IMR-90 (cell line): ENCODE measurements at places on chromosomes 6 and 20. TPM values are rescaled to one million over a fixed set of nuclear protein-coding genes. Genes with fewer than 3 reads are reported as not detected.

Gene UNC5CL
- total RNA-seq, result not detected in 2 replicates

Gene GSTA3
- total RNA-seq, result not detected in 2 replicates

Gene MUC22
- total RNA-seq, result not detected in 2 replicates

Gene TP53INP2
- 1.1 and 1.3 TPM in 2 replicates for total RNA-seq

Gene TSPYL4
- total RNA-seq, result 22.0 and 23.1 TPM in 2 replicates

Gene IRF4
- total RNA-seq, result not detected in 2 replicates

Gene LCA5
- 2.0 and 3.3 TPM in 2 replicates for total RNA-seq

- H3K36me3 ChIP-seq, result peaks cover 1% of the 10 kb centered on the region; the same call in 1 of the 2 replicates
- H3K27me3 ChIP-seq, result no peaks in the 10 kb centered on the region
- no peaks in the 10 kb centered on the region for H3K4me1 ChIP-seq
- H3K27ac ChIP-seq, result no peak overlapping the region
These were observed 15.1 kb downstream of the RTN4IP1 start for GRCh38 chr6:106614166-106614565.

DNA sequence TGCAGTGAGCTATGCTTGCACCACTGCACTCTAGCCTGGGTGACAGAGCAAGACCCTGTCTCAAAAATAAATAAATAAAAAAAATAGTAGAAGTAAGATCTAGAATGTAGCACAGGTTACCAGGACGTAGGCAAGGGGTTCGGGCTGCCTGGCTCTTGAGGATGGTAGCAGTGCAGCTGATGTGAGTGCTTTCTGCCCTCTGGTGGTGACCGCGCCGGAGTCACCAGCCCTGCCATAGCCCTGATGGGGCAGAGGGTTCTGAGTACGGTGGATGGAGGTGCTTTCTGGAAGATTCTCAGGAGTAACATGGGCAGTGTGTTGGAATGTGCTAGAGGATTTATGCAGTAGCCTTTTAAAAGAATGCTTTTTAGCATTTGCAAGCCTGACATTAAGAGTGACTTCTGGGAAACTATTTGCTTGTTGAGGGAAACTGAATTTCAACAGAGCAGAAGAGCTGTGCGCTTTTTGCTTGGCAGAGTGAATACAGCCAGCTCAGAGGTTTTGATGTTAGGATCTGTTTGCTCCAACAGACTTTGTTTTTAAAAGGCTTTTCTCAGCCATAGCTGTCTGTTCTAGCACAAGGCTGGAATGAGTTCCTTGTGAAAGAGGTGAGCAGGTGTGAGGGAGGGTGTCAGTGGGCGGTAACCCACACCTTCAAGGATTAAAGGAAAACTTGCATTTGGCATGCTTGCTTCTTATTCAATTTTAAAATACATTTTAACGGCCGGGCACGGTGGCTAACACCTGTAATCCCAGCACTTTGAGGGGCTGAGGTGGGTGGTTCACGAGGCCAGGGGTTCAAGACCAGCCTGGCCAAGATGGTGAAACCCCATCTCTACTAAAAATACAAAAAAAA lies 65.9 kb downstream of the PTPN1 start:
- peaks cover 59% of the 10 kb centered on the region for H3K36me3 ChIP-seq
- no peak overlapping the region; the same call in 1 of the 2 replicates for H3K27ac ChIP-seq
- H3K27me3 ChIP-seq, result no peaks in the 10 kb centered on the region
- H3K4me3 ChIP-seq, result no peak overlapping the region

DNA sequence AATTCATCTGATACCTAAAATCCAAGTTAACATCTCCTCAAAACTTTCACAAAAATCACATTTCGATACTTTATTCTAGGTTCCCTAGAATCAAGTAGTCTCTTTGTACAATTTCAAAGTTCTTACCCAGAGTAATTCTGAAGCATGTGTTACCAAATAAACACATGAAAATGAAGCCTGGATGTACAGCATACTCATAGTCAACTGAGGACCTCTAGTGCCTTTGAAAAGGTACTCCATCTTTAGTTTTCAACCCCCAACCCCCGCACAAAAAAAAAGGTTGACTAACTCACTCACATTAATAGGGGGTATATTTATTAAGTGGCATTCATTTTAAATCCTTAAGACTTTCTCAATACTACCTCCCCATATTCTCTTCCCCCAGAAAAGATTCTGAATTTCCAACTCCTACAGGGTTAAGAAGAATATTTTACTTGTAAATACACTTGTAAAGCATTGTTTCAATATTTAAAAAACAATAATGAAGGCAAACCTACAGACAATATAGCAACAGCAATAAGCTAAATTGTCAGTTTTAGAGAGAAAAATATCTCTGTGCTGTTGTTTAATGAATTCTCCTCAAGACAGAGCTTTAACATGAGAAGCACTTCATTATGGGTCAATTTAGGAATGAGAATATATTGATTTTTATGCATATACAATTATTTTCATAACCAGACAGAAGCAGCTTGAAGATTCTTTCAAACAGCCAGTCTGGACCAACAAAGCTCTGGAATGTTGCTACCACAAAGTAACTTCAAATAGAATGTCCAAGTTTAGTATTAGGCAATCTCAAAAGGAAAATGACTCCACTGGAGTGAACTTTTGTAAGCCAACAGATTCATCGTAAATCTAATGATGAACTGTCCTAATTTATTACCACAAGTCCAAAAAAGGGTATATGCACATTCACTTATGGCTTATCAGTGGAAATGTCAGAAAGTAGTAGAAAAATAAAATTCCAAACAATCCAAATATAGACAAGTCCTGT lies 3.3 kb downstream of the PLN start:
- H3K4me3 ChIP-seq, result no peak overlapping the region
- DNase-seq, result peak; percentile 79
- H3K27ac ChIP-seq, result no peak overlapping the region
- H3K4me1 ChIP-seq, result peaks cover 3% of the 10 kb centered on the region

- H3K27me3 ChIP-seq, result no peaks in the 10 kb centered on the region
- H3K4me1 ChIP-seq, result no peaks in the 10 kb centered on the region
- DNase-seq, result no peak
- no peak overlapping the region for H3K27ac ChIP-seq
These were observed 54.1 kb downstream of the TULP4 start for GRCh38 chr6:158366363-158366762.

- no peak for DNase-seq
- no peaks in the 10 kb centered on the region for H3K36me3 ChIP-seq
- H3K27ac ChIP-seq, result no peak overlapping the region
- H3K4me1 ChIP-seq, result peaks cover 2% of the 10 kb centered on the region; the same call in 1 of the 2 replicates
These were observed 2.0 kb upstream of the SLC22A23 start for GRCh38 chr6:3458706-3459421.

DNA sequence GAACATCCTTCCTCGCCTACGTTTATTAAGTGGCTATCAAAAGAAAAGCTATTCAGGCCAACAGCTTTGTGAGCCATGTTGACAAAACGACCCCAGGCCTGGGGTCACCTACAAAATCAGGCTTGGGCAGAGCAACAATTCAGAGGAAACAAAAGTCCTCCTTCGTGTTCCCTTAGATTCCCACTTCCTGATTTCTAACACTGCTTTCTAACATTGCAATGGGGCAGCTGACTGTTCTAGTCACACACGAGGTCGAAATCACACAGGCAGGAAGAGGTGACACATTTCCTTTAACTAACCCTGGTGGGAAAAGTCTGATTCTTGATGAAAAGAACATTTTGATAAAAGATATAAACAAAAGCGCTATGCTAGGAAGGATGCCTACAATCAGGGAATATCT lies 31.9 kb downstream of the WDR27 start:
- no peak overlapping the region for H3K27ac ChIP-seq
- DNase-seq, result peak; percentile 32
- H3K4me1 ChIP-seq, result no peaks in the 10 kb centered on the region
- H3K36me3 ChIP-seq, result peaks cover 36% of the 10 kb centered on the region
- H3K4me3 ChIP-seq, result no peak overlapping the region

- H3K36me3 ChIP-seq, result peaks cover 13% of the 10 kb centered on the region
- no peak overlapping the region for H3K27ac ChIP-seq
- no peaks in the 10 kb centered on the region for H3K27me3 ChIP-seq
These were observed 3.1 kb downstream of the FAM210B start for GRCh38 chr20:56361900-56362299.

DNA sequence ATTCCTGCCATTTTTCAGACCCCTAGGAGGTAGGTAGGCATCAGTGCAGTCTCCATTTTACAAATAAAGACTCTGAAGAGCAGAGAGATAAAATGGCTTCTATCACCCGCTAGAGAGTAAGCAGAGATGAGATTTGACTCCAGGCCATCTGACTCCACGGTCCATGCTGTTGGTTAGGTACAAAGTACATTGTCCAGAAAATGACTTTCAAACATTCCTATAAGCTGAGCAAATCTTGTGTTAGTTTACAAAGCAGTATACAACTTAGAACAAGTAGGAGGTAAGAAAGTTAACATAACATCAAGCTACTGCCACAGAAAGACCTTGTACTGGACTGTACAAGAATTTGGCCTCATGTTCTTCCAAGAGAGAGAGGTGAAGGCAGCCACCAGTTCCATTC lies 14.9 kb downstream of the BTN1A1 start:
- H3K27ac ChIP-seq, result no peak overlapping the region
- peak; percentile 73 for DNase-seq
- peaks cover 2% of the 10 kb centered on the region; the same call in 1 of the 2 replicates for H3K4me1 ChIP-seq
- no peak overlapping the region for H3K4me3 ChIP-seq
- no peaks in the 10 kb centered on the region for H3K36me3 ChIP-seq

DNA sequence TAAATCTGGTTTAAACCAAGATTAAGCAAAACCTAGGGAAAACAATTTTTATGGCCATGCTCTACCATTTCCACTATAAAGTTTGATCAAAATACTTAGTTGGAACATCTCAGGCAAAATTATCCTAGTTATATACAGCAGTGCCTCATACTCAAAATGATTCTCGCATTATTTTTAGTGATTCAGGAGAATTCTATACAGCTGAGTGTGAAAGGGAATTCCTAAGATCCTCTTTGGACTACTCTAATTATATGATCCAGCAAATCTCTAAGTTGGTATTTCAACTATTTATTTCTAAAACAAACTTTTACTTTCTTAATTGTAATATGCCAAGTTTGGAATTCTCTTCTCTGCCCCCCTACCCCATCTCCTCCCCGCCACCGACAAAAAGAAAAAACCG lies 8.6 kb downstream of the DTNBP1 start:
- H3K27me3 ChIP-seq, result no peaks in the 10 kb centered on the region
- no peaks in the 10 kb centered on the region; the same call in 1 of the 2 replicates for H3K4me1 ChIP-seq
- peak; percentile 4 for DNase-seq

GRCh38 chr20:9088556-9088955 lies 19.7 kb downstream of the PLCB4 start:
- peaks cover 15% of the 10 kb centered on the region for H3K4me1 ChIP-seq
- 0 out of 2 replicates have a peak, but pooled peaks cover 2% of the 10 kb centered on the region for H3K36me3 ChIP-seq
- no peak overlapping the region for H3K4me3 ChIP-seq
- DNase-seq, result no peak
- H3K27ac ChIP-seq, result no peak overlapping the region

- DNase-seq, result peak; percentile 72
- peaks cover 6% of the 10 kb centered on the region for H3K27me3 ChIP-seq
- no peak overlapping the region for H3K27ac ChIP-seq
- no peak overlapping the region for H3K4me3 ChIP-seq
- no peaks in the 10 kb centered on the region for H3K36me3 ChIP-seq
These were observed 11.8 kb upstream of the SNRPC start for GRCh38 chr6:34745277-34746103.

DNA sequence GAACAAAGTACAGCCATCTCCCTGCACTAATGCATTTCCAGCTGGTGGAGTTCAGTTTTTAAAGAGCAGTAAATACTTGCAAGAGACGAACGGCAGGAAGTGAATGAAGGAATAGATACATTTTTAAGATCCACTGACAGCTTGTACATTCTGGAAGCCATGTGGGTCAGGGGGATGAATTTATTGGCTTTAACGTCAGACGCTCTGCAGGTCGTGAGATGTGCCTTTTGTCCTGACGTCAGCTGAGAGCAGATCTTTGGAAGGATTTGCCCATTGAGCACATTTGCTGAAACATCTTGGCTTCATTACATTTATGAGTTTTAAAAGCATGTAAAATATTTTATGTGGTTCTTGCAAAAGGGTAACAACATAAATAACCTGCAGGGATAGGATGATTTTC lies 29.5 kb upstream of the SALL4 start:
- H3K36me3 ChIP-seq, result no peaks in the 10 kb centered on the region
- no peak overlapping the region for H3K27ac ChIP-seq
- no peak overlapping the region for H3K4me3 ChIP-seq
- DNase-seq, result peak; percentile 3
- peaks cover 10% of the 10 kb centered on the region for H3K27me3 ChIP-seq

DNA sequence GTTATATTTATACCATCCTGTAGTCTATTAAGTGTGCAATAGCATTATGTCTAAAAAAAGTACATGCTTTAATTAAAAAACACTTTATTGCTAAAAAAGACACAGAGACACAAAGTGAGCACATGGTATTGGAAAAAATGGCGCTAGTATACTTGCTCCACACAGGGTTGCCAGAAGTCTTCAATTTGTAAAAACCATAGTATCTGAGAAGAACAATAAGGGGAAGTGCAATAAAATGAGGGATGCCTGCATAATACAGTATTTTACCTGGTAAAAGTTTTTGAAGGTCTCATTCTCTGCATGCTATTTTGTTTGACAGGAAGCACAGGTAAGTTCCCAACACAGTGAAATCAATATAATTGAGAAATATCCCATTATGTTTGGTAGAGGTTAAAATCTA lies 1.6 kb downstream of the NOX3 start:
- no peak for DNase-seq
- no peaks in the 10 kb centered on the region for H3K36me3 ChIP-seq
- H3K27ac ChIP-seq, result no peak overlapping the region
- H3K4me1 ChIP-seq, result no peaks in the 10 kb centered on the region

DNA sequence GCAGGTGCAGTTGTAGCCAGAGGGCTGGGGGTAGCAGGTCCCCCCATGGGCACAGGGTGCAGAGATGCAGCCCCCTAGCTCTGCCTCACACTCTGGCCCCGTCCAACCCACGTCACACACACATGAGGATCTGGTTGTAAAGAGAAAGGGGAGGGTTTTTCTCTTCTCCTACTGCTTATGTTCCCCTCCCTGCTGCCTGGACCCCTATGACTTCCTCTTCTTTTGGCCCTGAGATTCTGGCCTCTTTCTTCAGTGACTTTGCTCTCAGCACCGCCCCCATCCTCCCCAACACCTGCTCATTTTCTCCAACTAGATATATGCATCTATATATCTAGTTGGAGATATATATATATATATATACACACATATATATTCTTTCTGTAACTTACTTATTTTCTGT lies 9.7 kb downstream of the NOTCH4 start:
- H3K27me3 ChIP-seq, result peaks cover 25% of the 10 kb centered on the region
- no peaks in the 10 kb centered on the region for H3K4me1 ChIP-seq
- no peak for DNase-seq

GRCh38 chr6:130716466-130716865 lies 110.7 kb upstream of the SMLR1 start:
- H3K36me3 ChIP-seq, result no peaks in the 10 kb centered on the region
- H3K4me3 ChIP-seq, result no peak overlapping the region
- no peak for DNase-seq
- peaks cover 1% of the 10 kb centered on the region; the same call in 1 of the 2 replicates for H3K27me3 ChIP-seq

GRCh38 chr6:31643818-31644454 lies 8.5 kb downstream of the BAG6 start:
- no peak for DNase-seq
- no peaks in the 10 kb centered on the region for H3K27me3 ChIP-seq
- H3K27ac ChIP-seq, result no peak overlapping the region
- H3K36me3 ChIP-seq, result peaks cover 83% of the 10 kb centered on the region
- no peaks in the 10 kb centered on the region; the same call in 1 of the 2 replicates for H3K4me1 ChIP-seq

DNA sequence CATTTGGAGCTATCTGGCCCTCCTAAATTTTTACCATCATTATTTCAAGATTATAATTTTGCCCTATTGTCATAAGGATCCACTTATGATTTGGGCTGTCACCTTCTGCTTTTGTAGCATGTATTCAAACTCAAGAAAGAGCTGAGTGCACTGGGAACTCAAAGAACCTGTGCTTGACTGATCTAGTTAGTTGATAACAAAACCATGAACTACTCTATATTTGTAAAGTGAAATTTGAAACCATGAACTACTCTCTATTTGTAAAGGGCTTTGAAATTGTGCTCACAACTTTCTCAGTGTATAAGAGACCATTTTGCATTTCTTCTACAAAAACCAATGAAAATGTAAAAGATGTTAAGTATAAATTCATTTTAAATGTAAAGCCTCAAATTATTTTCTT lies 77.5 kb upstream of the POPDC3 start:
- H3K36me3 ChIP-seq, result no peaks in the 10 kb centered on the region
- no peak for DNase-seq
- no peak overlapping the region for H3K4me3 ChIP-seq
- H3K27ac ChIP-seq, result no peak overlapping the region
